ENCODE measurements at places on chromosomes 6 and 20.
A peak's percentile ranks its signal among the peaks of the same experiment; 100 is the strongest.

- no peak for DNase-seq
These were observed 59.8 kb upstream of the FNDC1 start for GRCh38 chr6:159109391-159109790.

GRCh38 chr6:72420409-72420808 is 201.5 kb upstream of the KCNQ5 start:
- DNase-seq, result no peak

DNA sequence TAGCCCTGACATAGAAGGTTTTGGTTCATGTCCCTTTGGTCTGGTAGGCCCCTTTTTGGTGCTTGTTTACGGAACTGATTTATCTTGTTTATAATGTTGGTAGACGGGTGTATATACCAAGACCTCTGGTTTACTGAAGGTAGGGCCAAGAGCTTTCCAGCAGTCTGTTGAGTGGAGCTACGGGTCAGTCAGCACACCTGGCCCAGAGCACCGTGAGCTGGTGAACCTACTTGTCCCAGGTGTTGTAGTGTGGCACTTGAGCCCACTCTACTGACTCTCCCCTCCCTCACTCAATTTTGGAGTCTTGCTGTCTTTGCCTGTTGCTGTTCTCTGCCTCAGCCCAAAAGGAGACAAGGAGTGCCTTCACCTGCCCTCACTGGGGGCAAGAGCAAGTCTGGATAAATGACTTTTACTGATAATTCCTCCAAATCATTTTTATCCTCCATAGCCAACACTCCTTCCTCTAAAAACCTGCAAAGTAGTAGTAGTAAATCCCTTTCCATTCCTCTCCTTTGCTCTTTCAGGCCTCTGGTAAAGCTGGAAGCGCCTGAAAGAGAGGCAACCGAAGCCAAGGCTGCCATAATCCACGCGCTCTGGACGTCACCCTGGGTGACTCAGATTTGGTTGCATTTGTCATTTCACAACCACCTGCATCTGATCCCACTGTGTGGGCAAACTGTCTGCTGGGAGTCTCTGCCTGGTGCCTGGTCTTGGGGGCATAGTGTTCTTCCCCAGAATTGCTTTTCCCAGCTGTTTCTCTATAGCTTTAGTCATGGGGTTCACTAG is 22.2 kb downstream of the RREB1 start:
- DNase-seq, result no peak

- DNase-seq, result no peak
These were observed 133.1 kb downstream of the BCAS1 start for GRCh38 chr20:53937339-53937741.

DNA sequence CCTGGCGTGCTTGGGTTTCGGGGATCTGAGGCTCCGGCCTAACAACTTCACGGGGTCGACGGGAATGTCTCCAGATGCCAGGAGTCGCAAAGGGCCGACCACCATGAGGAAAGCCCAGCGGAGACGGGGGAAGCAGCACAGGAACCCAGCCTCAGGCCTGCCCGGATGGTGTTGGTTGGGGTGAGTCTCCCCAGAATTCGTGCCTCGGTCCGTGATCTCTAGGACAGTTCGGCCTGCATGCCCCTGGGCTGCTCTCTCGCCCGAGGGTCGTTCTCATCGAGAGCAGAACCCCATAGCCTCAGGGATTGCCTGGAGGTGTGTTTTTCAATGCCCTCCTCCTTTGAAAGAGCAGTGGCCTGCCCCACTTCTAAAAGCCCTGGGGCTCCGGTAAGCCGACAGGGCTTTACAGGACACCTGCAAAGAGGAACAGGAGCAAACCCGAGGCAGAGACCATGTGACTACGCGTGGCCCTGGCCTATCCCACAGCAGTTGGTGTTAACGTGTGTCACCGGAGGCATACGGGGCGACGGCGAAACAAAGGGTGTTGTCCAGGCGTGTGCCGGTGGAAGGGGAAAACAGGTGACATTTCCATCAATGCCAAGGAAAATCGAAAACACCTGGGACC is 973.1 kb upstream of the DEFB115 start:
- DNase-seq, result no peak

DNA sequence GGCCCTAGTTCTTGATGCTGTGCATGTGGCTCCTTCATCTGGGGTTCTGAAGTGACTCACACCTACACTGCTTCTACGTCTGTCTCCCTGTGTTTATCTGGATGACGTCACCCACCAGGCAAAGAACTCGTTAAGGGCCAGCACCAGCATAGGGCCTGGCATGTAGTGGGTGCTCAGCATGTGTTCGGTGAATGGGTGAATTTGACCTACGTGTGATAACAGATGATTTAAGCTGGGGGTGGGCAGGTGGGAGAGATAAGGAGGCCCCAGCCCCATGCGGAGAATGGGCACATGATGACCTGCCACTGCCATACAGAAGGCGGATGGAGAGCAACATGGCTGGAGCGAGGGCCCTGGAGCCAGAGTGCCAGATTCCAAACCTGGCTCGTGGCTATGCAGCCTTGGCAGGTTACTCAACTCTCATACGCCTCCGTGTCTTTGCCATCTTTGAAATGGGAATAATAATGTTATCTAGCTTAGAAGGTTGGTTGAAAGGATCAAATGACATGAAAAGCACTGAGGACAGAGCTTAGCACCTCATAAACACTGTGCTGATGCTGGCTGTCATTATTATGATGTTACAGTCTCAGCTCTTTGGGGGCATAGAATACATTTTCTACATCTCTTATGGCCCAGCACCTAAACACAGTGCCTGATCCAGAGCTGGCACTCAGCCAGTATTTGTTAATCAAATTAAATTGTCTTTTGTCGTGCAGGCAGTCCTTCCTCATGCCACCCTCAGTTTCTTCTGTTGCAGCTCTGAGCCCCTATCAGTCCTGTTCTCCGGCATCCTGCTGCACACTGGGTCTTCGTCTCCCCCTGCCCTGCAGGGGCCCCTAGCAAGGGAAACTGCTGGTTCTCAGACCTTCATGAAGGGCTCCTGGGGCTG is 39.6 kb downstream of the VEGFA start:
- no peak for DNase-seq

DNA sequence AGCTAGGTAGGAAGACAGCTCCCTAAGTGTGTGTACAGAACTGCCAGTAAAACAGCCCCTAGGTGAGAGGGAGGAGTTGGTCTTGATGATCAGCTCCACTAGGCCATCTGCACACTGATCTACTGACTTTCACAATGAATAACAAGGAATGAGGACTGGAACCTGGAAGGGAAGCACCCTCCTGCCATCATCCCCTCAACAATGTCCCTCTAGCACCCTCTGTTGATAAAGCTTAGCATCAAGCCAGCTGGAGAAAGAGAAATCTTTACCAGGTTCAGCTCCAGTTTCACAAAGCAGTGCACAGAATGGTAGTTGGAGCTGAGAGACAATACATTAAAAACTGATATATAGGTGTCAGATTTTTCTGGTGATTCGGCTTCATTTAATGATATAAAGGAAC is 57.2 kb upstream of the IRAK1BP1 start:
- DNase-seq, result peak; percentile 27

GRCh38 chr20:53343448-53343847 is 250.2 kb downstream of the ZNF217 start:
- DNase-seq, result no peak

DNA sequence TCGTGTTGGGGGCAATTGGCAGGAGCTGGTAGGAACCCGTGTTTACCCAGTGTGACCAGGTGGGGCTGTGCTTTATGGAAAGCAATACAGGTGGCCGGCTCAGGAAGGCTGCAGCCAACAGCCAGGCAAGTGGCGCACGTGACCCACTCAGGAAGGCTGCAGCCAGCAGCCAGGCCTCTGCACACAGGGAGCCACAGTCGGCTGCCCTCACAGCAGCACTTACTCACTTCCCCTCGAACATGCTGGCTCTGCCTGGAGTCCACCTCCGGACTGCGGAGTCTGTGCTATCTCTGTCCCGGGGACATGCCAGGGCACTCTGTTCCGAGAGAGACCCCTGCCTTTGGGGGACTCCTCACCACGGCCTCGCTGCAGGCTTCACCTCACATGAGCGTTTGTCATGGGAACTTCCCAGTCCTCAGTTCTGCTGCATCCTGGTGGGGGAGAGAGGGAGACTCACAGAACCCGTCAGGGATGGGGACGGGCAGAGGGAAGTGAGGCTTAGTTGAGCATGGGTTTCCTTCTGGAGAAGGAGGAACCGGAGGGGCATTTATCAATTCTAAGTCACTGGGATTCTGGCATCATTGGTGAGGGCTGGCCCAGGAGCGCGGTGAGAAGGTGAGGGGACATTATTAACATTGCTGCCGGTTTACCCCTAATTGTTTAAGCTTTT is 76.8 kb downstream of the TTLL2 start:
- no peak for DNase-seq

- DNase-seq, result no peak
These were observed 36.5 kb upstream of the BCLAF1 start for GRCh38 chr6:136326038-136326553.

GRCh38 chr6:1437553-1438406 is 48.4 kb downstream of the FOXF2 start:
- DNase-seq, result no peak

- DNase-seq, result no peak
These were observed 39.2 kb upstream of the CLDN20 start for GRCh38 chr6:155224618-155225017.

- no peak for DNase-seq
These were observed 374.6 kb upstream of the JARID2 start for GRCh38 chr6:14871221-14871620.

- DNase-seq, result no peak
These were observed 562.2 kb upstream of the NOX3 start for GRCh38 chr6:156017838-156018237.

DNA sequence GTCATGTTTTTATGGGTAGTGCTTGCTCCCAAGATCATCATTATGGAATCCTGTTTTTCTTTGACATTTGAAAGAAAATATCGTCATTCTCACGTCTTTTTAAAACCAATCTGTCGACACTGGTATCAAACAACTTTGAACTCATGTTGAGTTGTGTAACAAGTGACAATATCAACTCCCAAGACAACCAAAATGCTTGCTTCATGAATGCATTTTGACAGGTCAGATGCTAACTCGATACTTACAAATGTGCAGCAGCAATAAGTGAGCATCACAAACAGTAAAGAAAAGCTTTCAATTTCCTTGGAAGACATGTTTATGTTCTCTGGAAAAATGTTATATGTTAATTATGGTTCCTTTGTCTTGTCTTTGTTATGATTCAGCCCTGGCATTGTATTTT is 125.9 kb downstream of the EPHA7 start:
- DNase-seq, result no peak

- DNase-seq, result no peak
These were observed 50.9 kb downstream of the NEDD9 start for GRCh38 chr6:11181478-11182136.

- DNase-seq, result no peak
These were observed 517.8 kb downstream of the PKHD1 start for GRCh38 chr6:51569594-51569993.

DNA sequence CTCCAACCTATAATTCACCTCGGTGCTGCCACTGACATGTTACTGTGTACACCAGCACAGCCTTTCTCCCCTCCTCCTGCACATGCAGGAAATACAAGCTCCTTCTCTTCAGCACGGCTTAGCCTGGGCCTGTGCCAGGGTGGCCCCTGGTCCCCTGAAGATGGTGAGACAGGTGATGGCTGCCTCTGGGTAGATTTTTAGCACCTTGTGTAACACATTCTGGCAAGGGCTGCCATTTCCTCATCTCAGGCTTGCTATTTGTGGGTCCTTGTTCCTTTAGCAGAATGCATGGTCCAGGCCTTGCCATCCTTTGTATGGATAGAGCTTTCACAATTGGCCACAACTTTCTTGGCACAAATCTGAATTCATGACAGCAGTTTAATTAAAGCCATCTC is 151.3 kb downstream of the CDC5L start:
- no peak for DNase-seq

GRCh38 chr20:40540166-40540565 is 148.9 kb downstream of the MAFB start:
- DNase-seq, result no peak

GRCh38 chr20:50041246-50041873 is 58.6 kb downstream of the SNAI1 start:
- no peak for DNase-seq

GRCh38 chr6:90922325-90922724 is 335.5 kb upstream of the MAP3K7 start:
- DNase-seq, result no peak

DNA sequence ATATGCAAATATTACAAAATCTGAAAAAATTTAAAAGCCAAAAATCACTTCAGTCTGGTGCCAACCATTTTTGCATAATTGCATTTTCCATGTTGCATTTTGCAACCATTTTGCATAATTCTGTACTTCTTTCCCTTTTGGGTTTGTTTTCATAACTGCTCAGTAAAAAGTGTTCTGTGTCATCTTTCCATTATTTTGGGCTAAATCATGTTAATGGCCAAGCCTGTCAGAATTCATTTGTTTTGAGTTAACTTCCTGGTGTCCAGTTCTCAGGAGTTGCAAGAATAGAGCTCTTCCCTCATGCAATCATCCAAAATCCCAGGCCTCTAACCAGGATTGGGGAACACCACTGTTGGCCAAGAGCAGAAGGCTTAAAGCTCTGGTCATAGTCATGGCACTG is 133.6 kb downstream of the MTHFD1L start:
- no peak for DNase-seq

- no peak for DNase-seq
These were observed 72.7 kb downstream of the QRSL1 start for GRCh38 chr6:106702046-106702445.

GRCh38 chr20:1764136-1765033 is 106.8 kb upstream of the SIRPG start:
- DNase-seq, result peak; percentile 51

GRCh38 chr20:8244637-8245036 is 112.6 kb downstream of the PLCB1 start:
- DNase-seq, result no peak

DNA sequence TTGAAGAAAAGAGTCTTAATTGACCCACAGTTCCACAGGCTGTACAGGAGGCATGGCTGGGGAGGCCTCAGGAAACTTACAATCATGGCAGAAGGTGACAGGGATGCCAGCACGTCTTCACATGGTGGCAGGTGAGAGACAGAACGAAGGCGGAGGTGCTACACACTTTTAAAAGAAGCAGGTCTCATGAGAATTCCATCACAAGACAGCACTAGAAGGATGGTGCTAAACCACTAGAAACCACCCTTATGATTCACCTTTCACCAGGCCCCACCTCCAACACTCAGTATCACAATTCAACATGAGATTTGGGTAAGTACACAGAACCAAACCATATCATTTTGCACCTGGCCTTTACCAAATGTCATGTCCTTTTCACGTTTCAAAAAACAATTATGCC is 20.9 kb downstream of the TAGAP start:
- DNase-seq, result no peak

- no peak for DNase-seq
These were observed 55.4 kb upstream of the TULP4 start for GRCh38 chr6:158256746-158257424.

DNA sequence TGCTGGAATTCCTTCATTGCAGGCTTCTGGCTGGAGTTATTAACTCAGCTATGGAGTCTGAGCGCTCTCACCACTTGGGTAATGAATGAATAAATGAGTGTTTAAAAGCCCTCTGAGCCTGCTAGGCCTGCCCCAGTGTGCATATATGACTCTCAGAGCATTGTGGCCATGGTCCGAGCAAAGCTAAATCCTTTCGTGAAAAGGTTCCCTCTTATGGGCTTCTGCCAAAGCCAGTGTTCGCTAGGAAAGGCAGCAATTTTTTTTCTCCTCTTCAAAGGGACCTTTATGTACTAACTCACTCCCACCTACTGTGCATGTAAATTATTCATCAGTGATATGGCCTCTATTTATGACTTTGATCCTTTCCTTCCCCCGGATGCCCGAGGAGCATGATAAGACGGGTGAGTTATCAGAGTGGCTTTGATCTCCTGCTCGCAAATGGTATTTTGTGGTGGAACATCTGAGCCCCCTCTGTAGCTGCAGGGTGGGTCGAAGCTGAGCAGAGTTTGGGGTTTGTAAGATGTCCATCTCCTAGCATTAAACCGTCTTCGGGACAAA is 88.6 kb downstream of the LINC00237 start:
- DNase-seq, result no peak

- DNase-seq, result no peak
These were observed 3.8 kb downstream of the COL12A1 start for GRCh38 chr6:75201901-75202672.
